ENCODE measurements at places on chromosomes 7 and 10.

DNA sequence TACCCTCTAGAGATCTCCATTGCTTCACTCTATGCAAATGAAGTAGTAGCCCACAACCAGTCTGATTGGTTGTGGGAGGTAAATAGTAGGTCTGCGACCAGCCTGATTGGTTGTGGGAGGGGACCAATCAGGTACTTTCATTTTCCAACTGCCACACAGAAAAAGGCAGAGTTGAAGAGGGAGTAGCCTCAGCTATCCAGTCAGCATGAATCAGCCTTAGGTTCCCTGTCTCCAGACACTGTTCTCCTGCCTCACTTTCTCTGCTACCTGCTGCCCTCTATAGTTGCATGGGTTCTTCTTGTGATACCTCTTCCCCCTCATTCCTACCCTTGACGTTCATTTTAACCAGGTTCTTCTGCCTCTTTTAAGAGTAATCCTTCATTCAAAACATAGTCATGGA lies 114.5 kb upstream of the LYZL1 start:
- DNase-seq: no peak

DNA sequence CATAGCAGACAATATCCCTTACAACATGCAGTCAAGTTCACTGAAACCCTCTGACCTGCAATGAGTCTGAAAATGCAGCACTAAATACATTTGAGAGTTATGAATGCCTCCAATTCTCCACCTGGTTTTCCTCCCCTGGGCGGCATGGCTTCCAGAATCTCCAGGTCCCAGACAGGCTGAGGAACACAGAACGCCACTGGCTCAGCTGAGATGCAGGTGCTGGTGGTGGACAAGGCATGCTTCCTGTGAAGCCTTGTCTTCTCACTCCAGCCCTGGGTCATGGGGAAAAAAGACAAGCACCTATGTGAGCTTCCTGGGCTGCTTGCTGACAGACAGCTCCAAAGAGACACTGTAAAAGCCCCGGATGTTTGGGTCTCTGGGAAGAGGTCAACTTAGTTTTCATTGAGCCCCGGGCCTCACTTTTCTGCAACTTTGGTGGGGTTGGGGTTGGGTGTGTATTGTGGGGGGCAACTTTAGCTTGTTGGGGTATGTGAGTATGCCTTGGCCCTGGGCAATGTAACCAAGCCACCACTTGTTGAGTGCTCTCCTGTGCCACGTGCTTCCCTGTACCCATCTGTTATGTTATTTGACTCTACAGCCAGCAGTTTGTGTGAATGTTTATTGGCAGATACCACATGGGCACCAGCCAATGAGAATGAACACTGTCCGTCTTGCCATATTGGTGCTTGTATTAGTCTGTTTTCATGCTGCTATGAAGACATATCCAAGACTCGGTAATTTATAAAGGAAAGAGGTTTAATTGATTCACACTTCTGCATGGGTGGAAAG lies 127.8 kb downstream of the EMX2 start:
- no peak for DNase-seq

DNA sequence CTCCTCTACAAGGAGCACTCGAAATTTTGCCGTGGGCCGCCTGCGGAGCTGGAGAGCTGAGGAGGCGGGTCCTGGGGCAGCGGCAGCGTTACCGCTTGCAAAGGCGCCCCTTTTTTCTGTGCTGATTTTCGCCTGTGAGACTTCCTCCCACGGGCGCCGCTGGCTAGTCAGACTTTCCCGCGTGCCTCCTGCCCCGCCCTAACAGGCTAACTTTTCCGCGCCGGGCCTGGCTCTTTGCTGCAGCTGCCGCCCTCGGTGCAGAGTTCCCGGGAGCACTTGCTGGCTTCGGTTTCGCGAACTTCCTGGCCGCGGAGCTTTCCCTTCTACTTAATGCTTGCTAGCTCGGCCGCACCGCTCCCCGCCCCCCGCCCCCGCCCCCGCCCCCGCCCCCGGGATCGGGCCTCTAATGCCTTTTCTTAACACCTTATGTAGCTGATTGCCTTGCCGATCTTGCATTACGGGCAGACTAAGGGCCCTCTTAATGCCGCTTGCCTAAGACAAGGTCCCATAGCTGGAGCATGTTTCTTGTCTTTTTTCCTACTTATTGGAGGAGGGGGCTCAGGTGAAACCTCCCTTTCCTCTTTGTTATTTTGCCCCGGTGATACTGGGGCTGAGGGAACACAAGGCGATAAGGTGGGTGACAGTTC lies 37.9 kb upstream of the RASGEF1A start:
- no peak for DNase-seq

GRCh38 chr7:139620676-139621344 lies 97.3 kb downstream of the CLEC2L start:
- DNase-seq: no peak

DNA sequence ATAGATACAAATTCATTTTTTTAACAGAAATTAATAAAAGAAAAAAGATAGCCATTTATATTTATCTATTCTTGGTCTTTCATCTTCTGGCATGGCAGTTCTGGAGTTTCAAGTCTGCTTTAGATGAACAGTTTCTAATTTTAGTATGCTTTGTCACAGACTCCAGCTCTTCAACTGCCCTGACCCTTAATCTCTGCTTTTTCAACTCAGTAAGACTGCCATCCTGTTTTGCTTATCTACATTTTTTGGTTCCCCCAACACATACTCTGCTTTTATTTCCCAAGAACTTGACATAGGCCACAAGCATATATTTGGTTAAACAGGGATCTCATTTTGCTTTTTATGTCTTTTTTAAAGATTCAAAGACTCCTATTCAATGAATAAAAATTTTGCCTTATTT lies 309.3 kb upstream of the KCND2 start:
- DNase-seq: no peak

All from AG04450 (cell line).